ENCODE measurements at places on chromosomes 3 and 15.

- no peak for DNase-seq
These were observed 101.7 kb upstream of the TP63 start for GRCh38 chr3:189529468-189529867.

- no peak for DNase-seq
These were observed 82.3 kb downstream of the IQSEC1 start for GRCh38 chr3:12990781-12991480.

- no peak for DNase-seq
These were observed 72.5 kb downstream of the SNTN start for GRCh38 chr3:63724987-63725386.

DNA sequence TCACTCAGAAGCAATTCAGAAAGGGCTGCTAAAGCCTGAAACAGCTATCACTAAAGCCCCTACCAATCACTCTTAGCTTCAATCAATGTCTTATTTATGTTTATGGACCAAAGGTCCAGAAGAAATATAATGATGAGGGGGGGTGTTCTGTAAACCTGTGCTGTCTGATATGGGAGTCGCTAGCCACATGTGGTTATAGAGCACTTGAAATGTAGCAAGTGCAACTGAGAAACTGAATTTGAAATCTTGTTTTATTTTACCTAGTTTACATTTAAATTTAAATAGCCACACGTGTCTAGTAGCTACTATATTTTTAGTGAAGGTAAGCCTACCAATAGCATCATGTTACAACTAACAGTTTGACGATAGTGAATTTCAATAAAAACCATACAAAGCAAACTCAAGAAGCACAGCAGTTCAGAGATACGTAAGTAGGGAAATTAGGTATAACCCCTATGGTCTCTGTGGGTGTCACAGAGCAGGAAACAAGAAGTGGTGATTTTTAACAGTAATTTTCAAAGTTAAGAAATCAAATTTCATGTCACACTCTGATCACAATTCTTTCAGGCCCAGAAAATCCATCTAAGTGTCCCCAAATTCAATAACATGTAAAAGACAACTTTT, 3.6 kb downstream of the POU1F1 start:
- DNase-seq, result no peak

GRCh38 chr15:64233299-64233698, 70.5 kb upstream of the PPIB start:
- DNase-seq, result no peak

- no peak for DNase-seq
These were observed 18.9 kb downstream of the TLE3 start for GRCh38 chr15:70078578-70079417.

DNA sequence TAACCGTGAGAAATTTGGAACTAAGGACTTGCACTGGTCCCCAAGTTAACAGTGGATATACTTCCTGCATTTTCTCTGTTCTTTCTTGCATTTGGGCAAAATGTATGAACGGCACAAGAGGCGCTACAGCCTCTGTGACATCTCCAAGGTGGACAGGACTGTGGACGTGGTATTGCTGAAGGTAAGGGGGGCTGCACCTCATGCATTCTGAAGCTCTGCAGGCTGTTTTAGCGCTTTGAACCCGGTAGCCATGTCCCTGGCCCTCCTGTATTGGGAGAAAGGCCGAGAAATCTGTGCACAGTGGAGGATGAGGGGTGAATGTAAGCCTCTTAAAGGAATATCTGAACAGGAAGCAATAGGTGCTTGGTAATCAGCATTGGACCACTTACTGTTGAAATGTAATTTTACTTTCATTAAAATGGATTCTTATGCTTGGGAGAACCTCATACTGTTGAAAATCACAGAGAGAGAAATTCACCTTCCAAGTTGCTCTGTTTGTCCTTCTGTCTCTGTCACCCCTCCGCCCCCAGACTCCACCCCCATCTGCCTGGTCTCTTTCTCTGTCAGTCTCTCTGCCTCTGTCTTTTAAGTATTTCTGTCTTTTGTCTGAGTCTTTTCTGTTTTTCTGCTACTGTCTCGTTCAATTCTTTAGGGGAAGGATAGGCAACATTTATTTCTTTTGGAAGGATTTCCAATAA, 174.6 kb downstream of the KLHL25 start:
- DNase-seq, result no peak

DNA sequence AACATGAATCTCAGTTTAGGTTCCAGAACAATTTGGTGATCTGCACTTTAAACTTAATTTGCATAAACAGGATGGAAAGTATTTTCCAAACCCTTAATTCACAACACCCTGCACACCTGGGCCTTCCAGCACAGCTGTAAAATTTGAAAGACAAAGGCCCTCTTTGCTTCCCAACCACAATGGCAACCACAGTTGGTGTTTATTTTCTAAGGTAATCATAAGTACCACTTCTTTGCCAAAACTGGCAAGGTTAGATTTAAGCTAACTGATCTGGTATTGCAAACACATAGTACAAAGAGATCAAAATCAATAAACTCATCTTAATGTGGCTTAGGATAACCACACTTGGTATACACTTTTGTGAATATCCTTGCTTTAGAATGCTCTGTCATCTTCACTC, 4.1 kb downstream of the LRIG1 start:
- DNase-seq, result no peak

- DNase-seq, result no peak
These were observed 21.6 kb downstream of the UACA start for GRCh38 chr15:70741677-70742293.

GRCh38 chr3:5376761-5377160, 189.3 kb downstream of the EDEM1 start:
- no peak for DNase-seq

GRCh38 chr3:12302564-12302963, 13.7 kb downstream of the PPARG start:
- DNase-seq, result no peak

GRCh38 chr15:72682772-72683171, 3.2 kb downstream of the HIGD2B start:
- DNase-seq, result no peak

DNA sequence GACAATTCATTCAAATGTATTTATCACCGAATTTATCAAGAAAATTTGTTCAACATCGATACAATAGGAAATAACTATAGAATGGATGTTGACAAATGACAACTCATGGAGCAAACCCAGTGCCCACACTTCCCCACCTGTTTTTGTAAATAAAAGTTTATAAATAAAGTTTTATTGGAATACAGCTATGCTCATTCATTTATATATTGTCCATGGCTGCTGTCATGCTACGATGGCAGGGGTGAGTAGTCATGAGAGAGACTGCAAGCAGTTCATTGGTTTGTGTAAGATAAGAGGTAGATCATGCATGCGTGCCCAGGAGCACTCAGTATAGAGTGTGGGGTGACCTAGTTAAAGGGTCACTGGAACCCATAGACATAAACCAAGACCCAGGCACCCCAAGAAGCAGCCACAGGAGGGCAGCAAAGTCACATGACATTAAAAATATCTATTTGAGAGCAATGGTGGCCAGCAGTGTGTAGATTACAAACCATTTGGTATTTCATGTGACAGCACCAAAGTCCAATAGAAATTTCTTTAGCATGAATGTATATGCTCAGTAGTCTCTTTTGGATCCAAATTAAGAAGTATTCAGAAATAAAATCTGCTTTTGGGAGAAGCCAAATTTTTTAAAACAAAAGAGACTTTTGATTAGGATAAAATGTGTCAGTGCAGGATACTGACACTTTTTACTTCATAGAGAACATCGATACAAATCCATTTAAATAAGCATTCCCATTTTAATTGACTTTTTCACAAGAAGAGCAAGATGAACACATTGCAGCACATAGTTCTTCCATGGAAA, 794.8 kb downstream of the MCTP2 start:
- no peak for DNase-seq

- DNase-seq, result no peak
These were observed 176.6 kb downstream of the USP13 start for GRCh38 chr3:179829401-179829800.

Data from effector CD4-positive, alpha-beta T cell (primary cell).